Left lobe of liver (tissue), 2 donors: ENCODE measurements at places on chromosomes 6 and 20.

DNA sequence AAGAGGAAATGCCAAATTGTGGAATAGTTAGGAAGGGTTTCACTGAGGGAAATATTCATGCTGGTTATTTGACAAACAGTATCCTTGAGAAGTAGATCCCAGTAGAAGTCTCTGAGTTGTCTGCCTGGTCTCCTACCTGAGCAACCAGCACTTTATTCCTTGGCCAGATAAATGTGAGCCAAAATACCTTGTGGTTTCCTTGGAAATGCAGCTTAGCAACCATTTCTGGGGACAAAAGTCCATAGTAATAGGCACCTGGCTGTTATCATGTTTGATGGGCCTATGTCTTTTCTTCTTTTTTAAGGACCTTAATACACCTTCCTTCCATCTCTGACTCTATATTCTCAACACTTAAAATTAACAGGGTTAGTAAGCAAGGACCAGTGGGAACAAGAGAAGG lies 217.1 kb upstream of the MARCKS start:
- DNase-seq: no peak

DNA sequence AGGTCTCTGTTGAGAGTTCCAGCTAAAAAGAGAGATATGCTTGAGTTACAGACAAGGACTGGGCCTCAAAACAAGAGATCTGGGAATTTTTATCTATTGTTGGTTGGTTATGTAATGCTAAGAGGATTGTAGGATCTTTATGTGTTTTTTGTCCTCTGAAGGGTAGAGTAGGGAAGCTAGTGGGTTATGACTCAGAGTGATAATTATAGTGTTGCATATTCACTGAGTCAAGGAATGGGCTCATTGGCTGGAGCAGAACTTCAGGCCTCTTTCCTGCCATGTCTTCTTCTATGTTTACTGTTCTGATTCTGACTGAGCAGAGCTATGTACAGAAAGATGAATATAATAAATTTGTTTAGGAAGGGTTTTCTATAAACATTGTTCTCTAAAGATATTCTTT lies 66.1 kb upstream of the NOX3 start:
- DNase-seq: no peak

- no peak for DNase-seq
Measured at GRCh38 chr20:18901980-18902737, 88.6 kb downstream of the SCP2D1 start.

DNA sequence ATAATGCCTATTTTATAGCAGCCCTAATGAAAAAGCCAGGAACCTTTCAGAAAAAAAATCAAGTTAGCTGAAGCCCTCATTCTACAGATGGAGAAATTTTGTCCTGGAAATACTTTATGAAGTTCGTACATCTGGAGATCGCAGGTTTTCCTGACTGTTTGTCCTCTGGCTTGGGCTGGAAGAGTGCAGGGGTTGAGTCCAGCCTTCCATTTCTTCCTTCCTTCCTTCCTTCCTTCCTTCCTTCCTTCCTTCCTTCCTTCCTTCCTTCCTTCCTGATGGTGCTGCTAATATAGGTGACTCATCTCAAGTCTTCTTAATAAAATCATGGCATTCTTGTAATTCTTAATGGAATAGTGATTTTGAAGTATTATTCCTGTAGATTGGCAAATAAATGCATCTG lies 227.4 kb downstream of the CLVS2 start:
- no peak for DNase-seq

- DNase-seq: no peak
Measured at GRCh38 chr6:131657630-131658111, 20.6 kb downstream of the ENPP3 start.

DNA sequence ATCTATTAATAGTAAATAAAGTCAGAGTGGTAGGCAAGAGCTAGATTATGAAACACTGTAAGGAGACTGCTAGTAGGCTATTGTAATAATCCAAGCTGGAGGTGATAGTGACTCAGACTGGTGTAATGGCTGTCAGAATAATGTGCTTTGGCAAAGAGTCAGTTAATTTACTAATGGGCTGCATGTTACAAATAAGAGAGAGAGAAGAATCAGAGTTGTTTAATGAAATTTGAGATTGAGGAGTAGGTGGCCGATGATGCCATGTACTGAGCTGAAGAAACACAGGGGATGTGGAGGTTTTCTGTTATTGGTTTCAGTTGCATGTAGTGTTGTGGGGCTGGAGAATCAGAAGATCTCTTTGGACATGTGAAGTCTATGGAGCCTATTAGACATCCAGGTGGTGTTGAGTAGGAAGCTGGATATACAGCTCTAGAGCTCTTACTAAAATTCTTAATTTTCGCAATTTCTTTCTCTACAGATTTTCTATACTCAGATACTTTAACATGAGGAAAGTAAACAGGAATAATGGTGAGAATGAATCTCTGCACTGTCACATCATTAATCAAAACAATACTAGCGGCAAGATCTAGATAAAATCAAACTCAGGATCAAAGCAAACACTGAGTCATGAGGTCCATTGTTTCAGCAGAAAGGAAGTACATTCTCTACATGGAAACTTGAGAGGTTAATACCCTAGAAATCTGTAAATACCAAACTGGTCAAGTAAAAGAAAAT lies 167.7 kb downstream of the SIM1 start:
- no peak for DNase-seq

DNA sequence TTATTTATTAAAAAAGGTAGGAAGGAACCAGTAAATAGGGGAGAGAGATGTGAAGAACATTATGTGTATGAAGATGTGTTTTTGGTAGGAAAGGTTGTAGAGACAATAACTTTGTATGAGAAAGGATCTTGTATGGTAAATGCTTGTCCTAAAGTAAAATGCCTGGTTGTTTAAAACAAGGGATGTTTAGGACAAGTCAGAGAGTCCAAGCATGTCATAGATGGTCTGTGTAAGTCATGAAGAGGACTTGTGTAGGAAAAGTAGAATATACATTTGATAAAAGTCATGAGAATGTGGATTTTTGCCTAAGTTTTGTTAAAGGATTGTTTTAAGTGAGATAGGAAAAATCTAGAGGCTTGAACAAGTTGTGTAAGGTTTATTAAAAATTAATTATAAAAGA lies 325.1 kb downstream of the CDH26 start:
- DNase-seq: no peak

DNA sequence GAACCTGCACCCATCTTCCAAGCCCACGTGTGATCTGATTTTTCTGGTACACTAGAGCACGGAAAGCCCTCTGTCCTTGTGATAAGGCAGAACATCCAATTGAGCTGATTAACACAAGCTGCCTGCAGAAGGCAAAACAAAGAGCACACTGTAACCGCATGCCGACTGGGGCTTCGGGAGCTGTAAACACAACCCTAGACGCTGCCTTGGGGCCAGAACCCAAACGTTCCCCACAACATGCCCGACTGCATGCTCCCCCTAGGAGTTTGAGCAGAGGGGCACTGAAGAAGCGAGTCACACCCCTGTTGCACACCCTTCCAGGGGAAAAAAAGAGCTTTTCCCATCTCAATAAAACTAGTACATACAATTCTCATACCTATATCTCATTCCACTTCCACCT lies 470.7 kb downstream of the HTR1B start:
- DNase-seq: no peak

DNA sequence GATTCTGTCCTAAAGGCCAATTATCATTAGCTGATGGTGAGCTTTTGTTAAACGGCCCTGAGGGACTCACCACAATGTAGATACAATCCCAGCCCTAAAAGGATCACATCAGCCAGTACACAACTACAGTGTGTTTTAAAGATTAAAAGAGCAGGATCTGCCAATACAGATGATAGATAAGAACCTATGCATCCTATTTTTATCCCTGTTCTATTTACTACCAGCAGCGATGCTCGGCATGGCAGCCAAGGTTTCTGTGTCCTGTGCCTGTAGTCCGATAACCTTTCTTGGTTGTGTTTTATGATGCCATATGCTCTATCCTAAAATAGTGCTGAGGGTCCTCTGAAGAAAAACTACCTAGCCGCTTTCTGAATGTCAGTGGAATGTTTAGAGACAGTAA lies 289.4 kb downstream of the PHACTR1 start:
- no peak for DNase-seq

DNA sequence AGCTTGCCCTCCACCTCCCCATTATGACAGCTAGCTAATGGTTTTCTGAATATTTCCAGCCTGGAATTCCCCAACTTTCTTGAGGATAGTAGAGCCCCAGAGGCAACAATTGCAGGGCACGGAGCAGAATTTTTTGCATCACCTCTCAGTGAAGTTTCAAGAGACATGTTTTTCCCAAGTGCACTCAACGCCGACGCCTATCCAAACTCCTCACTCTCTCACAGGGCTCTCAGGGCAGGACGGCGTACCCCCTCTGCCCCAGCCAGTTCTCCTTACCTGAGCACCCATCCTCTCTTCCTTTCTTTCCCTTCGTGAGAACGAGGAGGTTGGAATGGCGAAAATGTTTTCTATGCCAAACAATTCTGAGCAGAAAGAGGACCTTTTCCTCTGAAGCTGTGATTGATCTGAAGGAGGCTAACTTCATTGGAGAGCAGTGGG lies 83.1 kb upstream of the FOXQ1 start:
- DNase-seq: no peak

DNA sequence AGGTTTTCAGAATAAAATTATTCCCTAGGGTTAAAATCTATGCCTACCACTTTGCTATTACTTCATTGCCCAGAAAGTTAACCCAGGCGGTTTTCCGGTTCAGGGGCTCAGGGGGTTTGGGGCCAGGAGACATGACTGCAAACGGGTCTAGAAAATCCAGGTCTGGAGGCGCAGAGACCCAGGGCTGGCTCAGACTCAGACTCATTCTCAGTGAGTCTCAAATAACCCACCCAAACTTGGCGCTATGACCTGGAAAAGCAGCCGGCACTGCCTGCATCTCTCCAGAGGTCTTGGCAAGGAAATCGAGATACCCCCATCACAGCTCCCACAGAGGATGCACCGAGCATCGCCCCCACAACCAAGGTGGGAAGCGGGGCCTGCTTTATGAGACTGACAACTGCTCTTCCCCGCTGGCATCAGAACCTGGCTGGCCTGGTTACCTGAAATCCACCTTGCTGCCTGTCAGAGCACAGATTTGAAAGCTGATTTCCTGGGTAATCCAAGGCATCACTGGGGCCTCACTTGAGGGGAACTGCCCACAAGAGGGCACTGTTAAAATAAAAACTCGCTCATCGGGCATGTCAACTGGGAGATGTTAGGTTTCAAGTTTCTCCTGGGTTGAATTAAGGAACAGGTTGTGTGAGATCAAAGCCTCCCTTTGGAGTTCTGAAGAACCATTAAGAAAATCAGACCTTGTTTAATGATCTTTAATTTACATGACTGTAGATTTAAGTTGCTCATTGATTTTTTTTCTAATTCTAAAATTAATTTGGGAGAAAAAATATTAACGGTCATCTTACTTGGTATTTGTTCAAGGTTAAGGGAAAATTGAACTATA lies 55.1 kb downstream of the KIF16B start:
- DNase-seq: no peak

- no peak for DNase-seq
Measured at GRCh38 chr6:21005816-21006570, 471.7 kb downstream of the CDKAL1 start.

GRCh38 chr20:2932498-2932897 lies 59.2 kb downstream of the PTPRA start:
- no peak for DNase-seq

- no peak for DNase-seq
Measured at GRCh38 chr20:46073443-46073842, 16.3 kb downstream of the NCOA5 start.

- no peak for DNase-seq
Measured at GRCh38 chr6:57072108-57072507, 17.9 kb upstream of the ZNF451 start.

- DNase-seq: no peak
Measured at GRCh38 chr6:8958894-8959511, 523.7 kb upstream of the SLC35B3 start.

DNA sequence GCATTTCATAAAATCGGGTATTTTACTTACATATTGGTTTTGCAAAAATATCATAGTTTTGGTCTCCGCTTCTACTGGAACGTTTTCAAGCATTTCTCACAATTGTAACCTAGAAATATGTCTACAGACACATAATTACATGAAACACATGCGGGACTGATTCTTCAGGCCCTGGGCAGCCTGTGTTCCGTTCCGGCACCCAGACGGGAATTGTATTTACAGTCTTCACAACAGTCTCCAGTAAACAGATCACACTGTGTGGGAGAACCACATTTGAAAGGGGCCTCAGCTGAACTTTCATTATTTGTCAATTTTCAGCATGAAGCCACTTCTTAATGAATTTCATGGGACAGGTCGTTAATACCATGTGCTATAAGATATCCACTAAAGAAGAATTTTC lies 196.9 kb downstream of the DST start:
- DNase-seq: no peak

DNA sequence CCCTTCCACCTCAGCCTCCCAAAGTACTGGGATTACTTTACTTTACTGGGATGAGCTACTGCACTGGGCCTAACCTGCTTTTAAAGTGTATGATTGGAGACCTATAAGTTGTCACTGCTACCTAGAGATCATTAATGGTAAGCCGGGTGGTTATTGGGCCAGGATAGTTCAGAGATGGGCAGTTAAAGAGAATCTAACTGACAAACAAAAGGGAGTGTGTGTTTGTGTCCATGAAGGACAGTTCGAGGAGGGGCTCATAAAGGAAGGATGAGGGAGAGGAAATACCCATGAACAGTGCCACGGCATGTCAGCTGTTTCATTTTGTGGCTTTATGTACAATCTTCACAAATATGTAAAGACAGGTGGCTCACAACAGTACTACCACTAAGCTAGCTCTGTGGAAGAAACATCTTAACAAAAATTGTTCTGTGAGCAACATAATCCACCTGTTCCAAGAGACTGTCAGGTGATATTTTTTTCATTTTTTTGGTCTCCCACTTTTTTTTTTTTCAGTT lies 69.7 kb upstream of the FAM8A1 start:
- no peak for DNase-seq

GRCh38 chr6:19380293-19380692 lies 456.9 kb upstream of the ID4 start:
- DNase-seq: no peak

GRCh38 chr6:33848484-33848883 lies 44.7 kb upstream of the MLN start:
- no peak for DNase-seq

DNA sequence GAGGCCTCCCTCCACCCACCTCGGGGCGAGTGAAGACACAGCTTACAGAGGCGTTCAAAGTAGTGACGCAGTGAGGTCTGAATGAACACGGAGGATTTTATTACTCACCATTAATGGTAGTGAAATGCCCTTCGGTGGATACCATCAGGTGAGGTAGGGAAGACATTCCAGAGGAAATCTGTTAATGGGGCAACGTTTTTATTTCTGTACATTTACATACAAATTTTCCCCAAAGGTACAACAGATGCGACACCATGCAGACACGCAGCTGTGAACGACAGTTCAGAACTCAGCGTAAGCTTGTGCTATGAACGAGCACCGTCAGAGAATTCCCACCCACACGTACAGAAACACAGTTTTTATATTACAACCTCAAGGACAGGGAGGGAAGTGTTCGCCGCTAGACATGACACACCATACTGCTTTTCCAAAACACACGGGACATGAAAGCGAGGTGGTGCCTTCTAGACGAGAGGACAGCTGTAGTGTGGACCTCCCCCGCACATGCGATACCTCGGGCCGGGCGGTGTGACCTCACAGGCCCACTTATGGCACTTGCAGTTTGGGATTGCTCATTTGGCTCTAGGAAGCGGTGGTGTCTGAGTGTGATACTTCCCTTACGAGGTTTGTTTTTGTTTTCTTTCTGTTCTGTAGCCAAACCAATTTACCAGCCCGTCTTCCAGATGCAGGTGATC lies 10.7 kb downstream of the PSMG4 start:
- no peak for DNase-seq
